ENCODE measurements at places on chromosomes 16 and 17.
A peak's percentile ranks its signal among the peaks of the same experiment; 100 is the strongest.

- DNase-seq = no peak
Observed at GRCh38 chr16:30895627-30896260, 670 bp upstream of the CTF1 start.

- DNase-seq = peak; percentile 76
Observed at GRCh38 chr17:45895304-45895968, 1.1 kb downstream of the MAPT start.

GRCh38 chr16:50838885-50839284 is 97.0 kb downstream of the CYLD start:
- no peak for DNase-seq

- peak; percentile 37 for DNase-seq
Observed at GRCh38 chr17:18141210-18141803, 32.8 kb downstream of the MYO15A start.

DNA sequence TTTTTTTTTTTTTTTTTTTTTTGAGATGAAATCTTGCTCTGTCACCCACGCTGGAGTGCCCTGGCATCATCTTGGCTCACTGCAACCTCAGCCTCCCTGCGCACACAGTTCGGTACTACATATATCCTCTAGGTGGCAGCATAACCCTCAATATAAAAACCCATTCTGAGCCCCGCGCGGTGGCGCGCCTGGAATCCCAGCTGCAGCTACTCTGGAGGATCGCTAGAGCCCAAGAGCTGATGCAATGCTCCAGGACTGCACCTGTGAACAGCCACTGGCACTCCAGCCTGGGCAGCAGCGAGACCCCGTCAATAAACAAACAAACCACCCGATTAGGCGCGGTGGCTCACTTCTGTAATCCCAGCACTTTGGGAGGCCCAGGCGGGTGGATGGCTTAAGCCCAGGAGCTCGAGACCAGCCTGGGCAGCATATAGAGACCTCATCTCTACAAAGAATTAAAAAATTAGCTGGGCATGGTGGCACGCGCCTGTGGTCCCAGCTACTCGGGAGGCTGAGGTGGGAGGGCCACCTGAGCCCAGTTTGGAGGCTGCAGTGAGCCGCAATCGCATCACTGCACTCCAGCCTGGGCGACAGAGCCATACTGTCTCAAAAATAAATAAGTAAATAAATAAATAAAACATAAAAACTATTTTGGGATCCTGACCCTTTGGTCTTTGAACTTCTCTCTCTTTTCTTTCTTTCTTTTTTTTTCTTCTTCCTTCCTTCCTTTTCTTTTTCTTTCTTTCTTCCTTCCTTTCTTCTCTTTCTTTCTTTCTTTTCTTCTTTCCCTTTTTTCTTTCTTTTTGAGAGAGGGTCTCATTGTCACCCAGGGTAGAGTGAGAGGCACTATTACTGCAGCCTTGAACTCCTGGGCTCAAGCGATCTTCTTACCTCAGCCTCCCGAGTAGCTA is 15.4 kb upstream of the AKAP10 start:
- DNase-seq = peak; percentile 94

DNA sequence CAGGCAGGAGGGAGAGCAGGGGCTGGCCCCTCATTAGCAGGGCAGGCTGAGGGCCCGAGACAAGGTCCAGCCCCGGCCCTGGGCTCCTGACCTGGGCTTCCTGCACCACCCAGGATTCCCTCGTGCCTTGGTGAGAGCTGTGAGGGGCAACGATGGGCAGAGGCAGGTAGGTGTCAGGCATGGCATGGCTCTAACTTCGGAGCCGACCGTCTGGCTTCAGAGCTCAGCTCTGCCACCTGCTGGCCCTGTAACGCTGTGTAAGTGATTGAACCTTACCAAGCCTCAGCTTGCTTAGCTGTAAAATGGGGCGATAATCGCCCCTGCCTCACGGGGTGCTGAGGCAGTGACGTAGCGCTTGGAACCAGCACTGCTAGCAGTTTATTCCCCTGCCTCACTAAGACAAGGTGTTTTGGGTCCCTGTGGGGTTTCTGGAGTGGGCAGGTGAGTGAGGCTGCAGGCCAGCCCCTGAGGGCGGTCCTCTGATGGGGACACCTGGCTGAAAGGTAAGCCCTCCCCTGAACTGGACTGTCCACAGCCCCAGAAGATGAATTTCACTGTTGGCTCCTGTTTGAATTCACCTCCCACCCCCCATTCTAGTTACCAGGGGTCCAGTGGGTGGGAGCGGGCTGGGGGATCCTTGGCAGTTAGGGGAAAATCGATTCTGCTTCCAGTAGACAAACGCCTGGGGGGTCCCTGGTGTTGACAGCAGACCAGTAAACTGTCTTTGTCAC is 184.8 kb upstream of the GSE1 start:
- DNase-seq = peak; percentile 30

DNA sequence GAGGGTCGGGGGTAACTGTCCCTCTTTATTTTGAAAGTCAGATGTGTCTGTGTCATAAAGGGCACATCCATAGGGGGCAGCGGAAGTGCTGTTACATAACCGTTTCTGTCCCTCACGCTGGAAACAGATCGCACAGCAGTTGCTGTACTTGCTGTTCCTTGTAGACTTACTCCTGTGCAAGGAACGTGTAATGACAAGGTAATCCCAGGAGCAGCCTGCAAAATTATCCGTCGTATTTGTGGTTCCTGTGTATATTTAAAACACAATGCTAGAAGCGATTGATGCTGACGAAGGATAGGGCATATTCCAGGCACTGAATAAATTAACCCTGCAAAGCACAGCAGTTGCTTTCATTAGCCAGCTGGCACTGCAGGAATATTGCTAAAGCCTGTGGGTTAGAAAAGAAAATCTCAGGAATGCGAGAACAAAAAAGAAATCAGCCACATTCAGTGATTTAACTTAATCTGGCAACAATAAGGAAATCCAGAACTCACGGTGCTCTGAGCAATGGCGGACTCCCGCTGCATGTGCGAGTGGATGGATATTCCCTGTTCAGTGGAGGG is 76.2 kb downstream of the SPECC1 start:
- no peak for DNase-seq

DNA sequence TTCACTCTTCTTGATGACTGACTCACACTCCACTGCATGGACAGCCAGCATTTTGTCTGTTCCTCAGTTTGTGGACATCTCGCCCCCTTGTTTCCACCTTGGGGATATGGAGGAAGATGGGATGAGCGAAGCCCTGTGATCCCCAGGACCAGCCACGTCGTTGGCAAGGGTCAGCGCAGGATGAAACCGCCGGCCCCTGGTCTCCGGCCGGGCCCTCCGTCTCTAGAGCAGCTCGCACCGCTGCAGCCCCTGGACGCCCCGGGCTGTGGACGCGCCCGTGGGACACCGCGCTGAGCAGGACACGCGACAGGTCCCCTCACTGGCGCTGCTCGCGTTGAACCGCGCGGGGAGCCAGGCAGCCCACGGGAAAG is 604 bp upstream of the ZC3H18 start:
- no peak for DNase-seq

DNA sequence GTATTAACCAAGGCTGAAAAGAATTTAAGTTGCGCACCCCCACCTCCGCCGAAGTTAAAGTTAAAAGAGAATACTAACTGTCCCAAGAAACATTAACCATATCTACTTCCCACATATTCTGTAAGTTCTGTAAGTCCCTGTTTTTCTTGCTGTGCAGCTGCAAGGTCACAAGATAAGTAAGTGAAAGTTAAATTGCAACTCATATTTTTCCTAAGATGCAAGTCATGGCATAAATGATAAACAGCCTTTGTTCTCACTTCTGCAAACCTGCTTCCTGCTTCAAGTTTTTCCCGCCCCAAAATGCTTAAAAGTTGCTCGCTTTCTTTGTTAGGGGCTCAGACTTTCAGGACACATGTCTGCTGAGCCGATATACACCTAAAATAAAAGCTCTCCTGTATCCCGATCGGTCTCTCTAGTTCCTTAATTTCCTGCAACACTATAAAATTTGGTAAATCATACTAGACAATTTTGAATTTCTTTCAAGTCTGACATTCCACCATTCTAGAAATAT is 32.6 kb upstream of the ABCA9 start:
- no peak for DNase-seq

DNA sequence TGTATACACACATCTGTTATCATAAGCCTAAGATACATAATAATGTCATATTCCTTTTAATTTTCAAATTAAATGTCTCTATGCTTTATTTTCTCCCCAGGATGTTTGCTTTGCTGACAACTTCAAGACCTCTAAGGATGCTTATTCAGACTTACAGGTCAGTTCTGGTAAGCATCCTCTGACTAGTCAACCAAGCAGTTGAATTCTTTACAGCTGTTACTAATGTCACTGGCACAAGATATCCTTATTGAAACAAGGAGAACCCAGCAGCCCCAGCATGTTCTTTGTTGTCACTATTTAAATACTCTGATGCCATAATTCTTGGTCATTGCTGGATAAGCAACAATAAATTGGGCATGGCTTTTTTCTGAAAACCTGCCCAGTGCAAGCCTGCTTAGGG is 232.3 kb upstream of the PMFBP1 start:
- DNase-seq = no peak

DNA sequence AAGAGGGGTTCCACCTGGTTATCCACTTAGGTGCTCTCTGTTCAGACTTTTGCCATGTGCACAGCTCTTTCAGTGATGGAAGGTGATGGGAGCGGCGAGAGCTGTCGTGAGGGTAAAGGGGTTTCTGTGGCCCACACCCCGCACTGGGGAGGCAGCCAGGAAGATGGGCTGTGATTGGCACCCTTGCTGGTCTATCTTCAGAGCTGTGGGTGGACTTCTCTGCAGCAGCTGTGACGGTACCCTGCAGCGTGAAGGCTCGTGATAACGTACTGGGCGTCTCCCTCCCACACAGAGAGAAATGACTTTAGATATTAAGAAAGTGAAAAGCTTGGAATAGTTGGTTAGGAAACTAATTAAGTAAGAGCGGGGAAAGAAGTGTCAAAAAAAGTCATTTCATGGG is 45.8 kb downstream of the MPRIP start:
- no peak for DNase-seq

- peak; percentile 92 for DNase-seq
Observed at GRCh38 chr17:38559051-38559879, 46.5 kb downstream of the SRCIN1 start.

DNA sequence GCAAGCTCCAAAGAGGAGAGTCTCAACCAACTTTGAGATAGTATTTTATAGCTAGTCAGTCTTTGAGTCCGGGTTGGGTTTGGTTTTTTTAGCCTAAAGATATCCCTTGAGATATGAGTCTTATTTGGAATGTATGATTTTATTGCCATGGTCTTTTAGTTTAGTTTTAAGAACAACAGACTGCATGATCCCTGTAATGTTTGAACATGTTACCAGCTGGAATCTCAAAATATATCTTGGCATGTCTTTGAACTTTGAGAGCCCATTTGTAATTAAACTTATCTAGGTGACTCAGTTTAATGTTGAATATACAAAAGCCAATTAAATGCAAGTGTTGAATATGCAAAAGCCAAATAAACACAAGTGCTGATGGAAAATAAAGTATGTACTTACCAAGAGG is 100.6 kb downstream of the TANGO6 start:
- no peak for DNase-seq

DNA sequence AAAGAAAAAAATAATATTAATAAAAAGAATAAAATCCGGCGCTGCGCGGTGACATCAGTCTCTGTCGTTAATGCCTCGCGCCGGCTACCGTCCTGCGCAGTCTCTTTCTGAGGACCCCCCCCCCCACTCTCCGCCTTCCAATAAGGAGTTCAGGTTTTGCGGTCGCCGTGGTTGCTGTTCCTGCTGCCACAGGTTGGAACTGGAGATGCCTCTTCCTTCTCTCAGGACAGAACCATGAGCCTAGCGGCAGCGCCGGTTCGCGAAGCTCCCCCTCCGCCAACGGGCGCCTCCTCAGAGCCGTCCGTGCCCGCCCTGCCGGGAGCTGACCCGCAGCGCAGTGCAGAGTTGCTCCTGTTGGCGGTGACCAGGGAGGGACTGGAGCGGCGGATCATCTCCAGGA is 2093.4 kb downstream of the TP53TG3F start:
- DNase-seq = no peak

Data from NCI-H1436 treated with DMSO at 0.1 percent for 48 hours (cell line).